ENCODE measurements at places on chromosomes 7 and 10. TPM values are rescaled to one million over a fixed set of nuclear protein-coding genes. Genes with fewer than 3 reads are reported as not detected.

The TACC2 gene
- total RNA-seq: 15.7 TPM

The TMEM236 gene
- 0.15 TPM for total RNA-seq

The NUTM2E gene
- 0.08 TPM for total RNA-seq

The NKX6-2 gene
- total RNA-seq: not detected

DNA sequence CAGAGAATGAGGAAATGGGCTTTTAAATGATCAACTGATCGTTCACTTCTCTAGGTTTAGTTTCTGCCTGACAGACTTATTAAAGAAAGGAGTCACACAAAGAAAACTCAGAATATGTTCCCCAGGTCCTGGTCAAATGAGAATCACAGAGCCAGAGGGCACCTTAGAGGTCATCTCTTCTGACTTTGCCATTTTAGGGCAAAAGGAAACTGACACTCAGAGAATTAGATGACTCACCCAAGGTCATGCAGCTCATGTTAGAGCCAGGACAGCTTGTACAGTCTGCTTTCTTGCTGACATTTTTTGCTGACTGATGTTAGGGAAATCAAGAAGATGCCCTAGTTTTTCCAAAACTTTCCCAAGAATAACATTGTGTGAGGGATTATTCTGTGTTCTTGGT is 312.7 kb upstream of the SP8 start:
- no peak overlapping the region for H3K4me3 ChIP-seq
- H3K27ac ChIP-seq: no peak overlapping the region

GRCh38 chr10:72612203-72612826 is 13.6 kb downstream of the MICU1 start:
- H3K4me3 ChIP-seq: peak overlapping the region; percentile 64
- peaks cover 27% of the 10 kb centered on the region for H3K4me1 ChIP-seq
- peak; percentile 7 for DNase-seq
- peaks cover 22% of the 10 kb centered on the region for H3K36me3 ChIP-seq
- H3K27me3 ChIP-seq: peaks cover 2% of the 10 kb centered on the region

DNA sequence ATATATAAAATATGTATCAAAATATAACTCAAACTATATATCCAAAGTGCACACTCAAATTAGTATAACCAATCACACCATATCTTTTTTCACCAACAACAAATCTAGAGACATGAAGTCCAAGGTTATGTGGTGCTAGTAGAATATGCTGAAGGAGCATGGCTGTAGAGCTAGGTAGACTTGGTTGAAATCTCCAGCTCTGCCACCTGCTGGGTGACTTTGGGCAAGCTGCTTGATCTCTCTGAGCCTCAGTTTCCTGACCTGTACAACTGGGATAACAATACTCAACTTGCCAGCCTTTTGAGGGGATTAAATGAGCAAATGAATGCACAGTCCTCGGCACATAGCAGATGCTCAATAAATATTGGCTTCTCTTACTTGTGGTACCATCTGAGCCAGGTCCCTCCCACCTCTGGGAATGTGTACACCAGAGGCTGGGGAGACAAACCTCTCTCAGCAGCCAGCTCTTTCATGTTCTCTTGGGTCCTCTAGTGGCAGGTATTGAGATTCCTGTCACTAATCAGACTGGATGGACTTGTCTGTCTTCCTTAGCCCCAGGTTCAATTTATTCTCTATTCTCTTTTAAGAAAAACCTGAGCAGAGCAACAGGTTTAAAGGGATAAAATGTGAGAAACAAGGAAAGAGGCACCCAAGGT is 94.3 kb upstream of the PDE1C start:
- peaks cover 40% of the 10 kb centered on the region for H3K4me1 ChIP-seq
- peak overlapping the region; percentile 72 for H3K27ac ChIP-seq
- H3K4me3 ChIP-seq: no peak overlapping the region
- no peaks in the 10 kb centered on the region for H3K27me3 ChIP-seq
- H3K36me3 ChIP-seq: no peaks in the 10 kb centered on the region

GRCh38 chr7:49852619-49853462 is 79.4 kb downstream of the VWC2 start:
- no peaks in the 10 kb centered on the region for H3K4me1 ChIP-seq
- H3K27ac ChIP-seq: no peak overlapping the region
- no peak overlapping the region for H3K4me3 ChIP-seq
- no peaks in the 10 kb centered on the region for H3K27me3 ChIP-seq
- peak; percentile 40 for DNase-seq

DNA sequence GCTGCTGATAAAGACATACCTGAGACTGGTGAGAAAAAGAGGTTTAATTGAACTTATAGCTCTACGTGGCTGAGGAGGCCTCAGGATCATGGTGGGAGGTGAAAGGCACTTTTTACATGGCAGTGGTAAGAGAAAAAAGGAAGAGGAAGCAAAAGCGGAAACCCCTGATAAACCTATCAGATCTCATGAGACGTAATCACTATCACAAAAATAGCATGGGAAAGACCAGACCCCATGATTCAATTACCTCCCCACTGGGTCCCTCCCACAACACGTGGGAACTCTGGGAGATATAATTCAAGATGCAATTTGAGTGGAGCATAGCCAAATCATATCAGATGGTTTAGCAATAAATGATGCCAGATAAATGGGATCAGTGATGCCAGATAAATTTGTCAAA is 892.0 kb upstream of the CELF2 start:
- no peaks in the 10 kb centered on the region for H3K4me1 ChIP-seq
- H3K27ac ChIP-seq: no peak overlapping the region
- peaks cover 4% of the 10 kb centered on the region for H3K36me3 ChIP-seq

DNA sequence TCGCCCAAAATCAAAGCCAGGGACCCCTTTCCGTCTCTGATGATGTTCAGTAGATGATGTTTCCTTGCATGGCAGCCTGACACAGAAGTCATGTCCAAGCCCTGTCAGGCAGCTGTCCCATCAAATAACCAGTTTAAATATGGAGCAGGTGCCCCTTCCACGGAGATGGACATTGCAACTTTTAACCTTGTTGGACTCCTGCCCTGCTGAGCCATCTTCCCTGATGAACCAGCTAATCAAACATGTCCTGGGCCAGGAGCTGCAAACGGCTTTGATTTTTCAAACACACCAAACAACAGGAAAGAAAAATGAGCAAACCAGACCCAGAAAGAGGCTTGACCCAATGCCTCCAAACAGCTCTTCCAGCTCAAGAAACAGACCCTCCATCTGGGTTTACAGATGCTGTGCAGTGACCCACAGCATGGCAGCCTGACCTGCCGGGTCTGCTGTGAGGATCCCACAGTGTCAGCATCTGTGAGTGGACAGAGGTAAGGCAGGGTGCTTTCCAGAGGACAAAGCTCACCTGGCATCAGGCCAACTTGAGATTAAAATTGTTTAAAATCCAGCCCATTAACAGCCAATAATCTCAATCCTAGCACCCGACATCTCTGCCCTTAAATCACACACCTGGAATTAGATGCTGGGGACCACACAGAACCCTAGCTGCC is 372.6 kb downstream of the GRID1 start:
- H3K36me3 ChIP-seq: no peaks in the 10 kb centered on the region
- H3K27ac ChIP-seq: no peak overlapping the region
- no peak for DNase-seq
- no peaks in the 10 kb centered on the region for H3K4me1 ChIP-seq

DNA sequence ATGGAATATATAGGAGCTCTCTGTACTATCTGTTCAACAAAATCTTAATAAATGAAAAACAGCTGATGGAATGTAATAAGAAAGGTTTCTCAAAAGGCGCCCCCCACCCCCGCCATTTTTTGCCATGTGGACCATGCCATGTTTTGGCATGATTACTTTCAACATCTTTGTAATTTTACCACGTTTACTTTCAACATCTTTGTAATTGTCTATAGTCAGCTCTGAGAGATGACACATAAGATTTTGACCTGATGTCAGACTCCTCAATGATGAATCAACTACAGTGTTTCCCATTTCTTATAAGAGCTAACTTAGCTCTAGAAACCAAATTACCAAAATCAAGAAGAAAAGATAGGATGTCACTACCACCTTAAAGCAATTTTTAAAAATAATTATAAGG is 144.9 kb upstream of the AHR start:
- no peak overlapping the region for H3K4me3 ChIP-seq
- no peaks in the 10 kb centered on the region for H3K27me3 ChIP-seq
- H3K27ac ChIP-seq: no peak overlapping the region
- peaks cover 10% of the 10 kb centered on the region for H3K4me1 ChIP-seq

- no peak for DNase-seq
- H3K4me3 ChIP-seq: no peak overlapping the region
- no peaks in the 10 kb centered on the region for H3K36me3 ChIP-seq
- no peak overlapping the region for H3K27ac ChIP-seq
- H3K27me3 ChIP-seq: no peaks in the 10 kb centered on the region
Observed at GRCh38 chr7:37320140-37320847, 128.4 kb downstream of the ELMO1 start.

DNA sequence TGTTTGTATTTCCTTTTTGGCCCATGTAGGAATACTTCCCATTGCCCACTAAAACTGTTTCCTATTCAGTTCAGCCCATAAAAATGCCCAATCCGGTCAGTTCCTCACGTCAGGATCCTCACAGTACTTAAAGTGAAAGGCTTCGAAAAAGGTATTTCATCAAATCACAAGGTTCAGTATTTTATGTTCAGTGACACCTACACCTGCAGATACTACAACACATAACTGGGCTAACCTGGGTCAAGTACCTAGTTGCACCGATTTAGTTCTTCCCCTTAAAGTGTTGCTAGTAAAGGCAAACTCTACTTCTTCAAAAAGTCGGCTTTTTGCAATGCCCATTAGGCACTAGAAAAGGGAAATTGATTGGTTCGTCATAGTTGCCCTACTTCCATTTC is 1.1 kb downstream of the SNX13 start:
- H3K4me3 ChIP-seq: peak overlapping the region; percentile 99
- H3K36me3 ChIP-seq: no peaks in the 10 kb centered on the region
- DNase-seq: peak; percentile 21
- H3K27me3 ChIP-seq: no peaks in the 10 kb centered on the region

DNA sequence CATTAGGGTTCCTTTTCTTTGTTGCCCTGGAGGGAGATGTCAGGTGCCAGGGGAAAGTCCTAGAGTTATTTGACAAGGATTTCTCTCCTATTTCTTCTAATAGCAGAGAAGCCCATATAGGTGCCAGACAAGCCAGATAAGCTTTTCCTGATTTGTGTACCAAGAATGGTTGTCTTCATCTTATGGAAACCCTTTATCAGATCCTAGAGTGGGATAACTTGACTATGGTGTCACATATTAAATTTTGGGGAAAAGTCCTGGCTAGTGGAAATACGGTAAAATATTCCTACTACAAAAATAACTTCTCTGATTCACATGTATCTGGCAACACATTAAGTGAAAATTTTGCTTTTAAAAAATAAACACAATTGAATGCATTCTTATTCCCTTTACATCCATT is 1.2 kb downstream of the OR2A12 start:
- DNase-seq: no peak
- no peaks in the 10 kb centered on the region for H3K27me3 ChIP-seq
- H3K4me3 ChIP-seq: no peak overlapping the region
- no peaks in the 10 kb centered on the region for H3K4me1 ChIP-seq

- H3K27ac ChIP-seq: no peak overlapping the region
- DNase-seq: no peak
- no peak overlapping the region for H3K4me3 ChIP-seq
- no peaks in the 10 kb centered on the region for H3K27me3 ChIP-seq
- H3K4me1 ChIP-seq: no peaks in the 10 kb centered on the region
Observed at GRCh38 chr10:129279446-129280154, 187.4 kb upstream of the MGMT start.

DNA sequence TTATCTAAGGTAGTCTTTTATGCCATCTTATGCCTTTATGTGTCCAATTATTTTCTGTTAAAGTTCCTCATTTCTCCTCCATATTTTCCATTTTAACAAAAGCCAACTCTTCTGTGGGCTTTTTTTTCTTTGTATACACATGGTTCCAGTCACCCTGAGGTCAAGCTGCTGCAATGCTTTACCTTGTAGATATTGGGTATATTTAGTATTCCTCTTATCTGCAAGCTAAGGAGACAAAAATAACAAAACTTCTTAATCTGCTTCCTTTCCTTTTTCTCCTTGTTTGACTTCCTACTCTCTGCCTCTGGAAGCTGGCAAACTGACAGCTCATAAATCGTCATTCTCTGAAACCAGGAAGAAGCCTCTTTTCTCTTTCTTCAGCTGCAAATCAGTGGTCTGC is 885.0 kb upstream of the LRRN3 start:
- H3K36me3 ChIP-seq: no peaks in the 10 kb centered on the region
- H3K4me3 ChIP-seq: no peak overlapping the region
- no peak for DNase-seq

DNA sequence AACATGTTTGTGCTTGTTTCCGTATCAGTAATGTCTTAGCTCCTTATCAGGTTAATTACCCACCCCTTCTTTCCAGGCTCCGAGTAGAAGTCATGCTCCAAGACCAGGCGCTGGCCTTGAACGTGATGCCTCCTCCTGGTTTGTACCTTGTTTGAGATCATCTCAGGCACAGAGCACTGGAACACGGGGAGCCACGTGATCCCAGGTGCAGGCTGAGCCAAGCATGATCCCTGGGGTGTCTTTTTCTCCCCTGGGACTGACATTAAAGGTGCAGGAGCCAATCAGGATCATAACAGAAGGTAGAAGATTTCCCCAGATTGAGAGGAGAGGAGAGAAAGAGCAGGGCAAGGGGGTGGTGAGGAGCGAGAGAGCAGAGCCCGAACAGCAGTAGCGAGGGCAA is 626.1 kb upstream of the GALNT17 start:
- no peaks in the 10 kb centered on the region for H3K27me3 ChIP-seq
- H3K27ac ChIP-seq: no peak overlapping the region
- no peaks in the 10 kb centered on the region for H3K4me1 ChIP-seq
- no peak overlapping the region for H3K4me3 ChIP-seq
- no peaks in the 10 kb centered on the region for H3K36me3 ChIP-seq

- H3K36me3 ChIP-seq: no peaks in the 10 kb centered on the region
- H3K27ac ChIP-seq: no peak overlapping the region
- peaks cover 41% of the 10 kb centered on the region for H3K4me1 ChIP-seq
- H3K4me3 ChIP-seq: no peak overlapping the region
- DNase-seq: no peak
- peaks cover 4% of the 10 kb centered on the region for H3K27me3 ChIP-seq
Observed at GRCh38 chr10:17980846-17981565, 29.3 kb downstream of the SLC39A12 start.

DNA sequence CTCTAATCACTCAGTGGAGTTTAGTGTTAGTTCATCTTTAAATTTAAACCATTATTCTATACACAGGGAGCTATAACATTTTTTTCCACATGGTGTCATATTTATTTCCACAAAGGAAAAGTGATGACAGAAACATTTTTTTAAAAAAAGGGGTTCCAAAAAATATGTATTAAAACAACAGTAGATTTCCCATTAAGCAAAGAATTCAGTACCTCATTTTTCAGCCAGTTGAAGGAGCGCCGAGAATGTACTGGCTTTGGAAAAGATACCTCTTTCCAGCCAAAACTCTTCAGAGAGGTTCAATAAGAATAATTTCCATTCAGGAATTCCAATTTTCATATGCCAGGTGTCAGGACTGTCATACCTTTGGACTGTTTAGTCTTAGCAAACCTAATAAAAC is 250.5 kb upstream of the MEOX2 start:
- H3K4me1 ChIP-seq: no peaks in the 10 kb centered on the region
- no peak overlapping the region for H3K4me3 ChIP-seq
- DNase-seq: no peak
- no peaks in the 10 kb centered on the region for H3K36me3 ChIP-seq
- H3K27ac ChIP-seq: no peak overlapping the region

- no peak overlapping the region for H3K27ac ChIP-seq
- H3K4me1 ChIP-seq: no peaks in the 10 kb centered on the region
- no peak for DNase-seq
- H3K4me3 ChIP-seq: no peak overlapping the region
- no peaks in the 10 kb centered on the region for H3K27me3 ChIP-seq
Observed at GRCh38 chr7:158120316-158120715, 467.3 kb downstream of the PTPRN2 start.
